ENCODE measurements at places on chromosomes 6 and 20. TPM values are rescaled to one million over a fixed set of nuclear protein-coding genes. Genes with fewer than 3 reads are reported as not detected.

Gene SULF2
- 22.9 TPM for total RNA-seq

Gene ZNF391
- total RNA-seq = 10.2 TPM

Gene RIMS4
- total RNA-seq = 4.1 TPM

Gene CLVS2
- total RNA-seq = 1.3 TPM

Gene AIG1
- total RNA-seq = 21.4 TPM

Gene DST
- 124 TPM for total RNA-seq

Gene KCTD20
- 52.5 TPM for total RNA-seq

Gene SLC22A7
- 0.37 TPM for total RNA-seq

Gene SGK1
- 3.8 TPM for total RNA-seq

Data from neural crest cell (in vitro differentiated cells).